Transverse colon (tissue), 4 donors: ENCODE measurements at places on chromosomes 16 and 17.

GRCh38 chr17:65018610-65019316 lies 37.8 kb downstream of the GNA13 start:
- no peak for DNase-seq

GRCh38 chr16:49012961-49013726 lies 268.5 kb downstream of the CBLN1 start:
- peak; percentile 24 for DNase-seq

DNA sequence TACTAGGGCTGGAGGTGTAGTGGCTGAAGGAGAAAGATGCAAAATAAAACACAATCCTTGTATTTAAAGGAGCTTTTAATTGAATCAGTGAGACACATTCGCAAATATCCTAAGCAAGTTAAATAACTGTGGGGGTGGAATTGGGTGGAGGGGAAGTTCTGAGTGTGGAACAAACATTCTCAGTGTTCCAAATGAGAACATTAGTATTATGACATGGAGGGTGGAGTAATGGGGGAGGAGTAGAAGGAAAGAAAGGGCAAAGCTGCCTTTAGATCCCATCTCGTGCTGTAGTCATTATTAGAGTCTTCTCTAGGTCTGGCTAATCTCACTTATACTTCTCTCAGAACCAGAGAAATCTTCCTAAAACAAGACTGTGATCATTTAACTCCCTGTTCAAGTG lies 169.7 kb downstream of the ANKFN1 start:
- DNase-seq = no peak

GRCh38 chr17:77830816-77831473 lies 127.6 kb upstream of the TNRC6C start:
- no peak for DNase-seq

DNA sequence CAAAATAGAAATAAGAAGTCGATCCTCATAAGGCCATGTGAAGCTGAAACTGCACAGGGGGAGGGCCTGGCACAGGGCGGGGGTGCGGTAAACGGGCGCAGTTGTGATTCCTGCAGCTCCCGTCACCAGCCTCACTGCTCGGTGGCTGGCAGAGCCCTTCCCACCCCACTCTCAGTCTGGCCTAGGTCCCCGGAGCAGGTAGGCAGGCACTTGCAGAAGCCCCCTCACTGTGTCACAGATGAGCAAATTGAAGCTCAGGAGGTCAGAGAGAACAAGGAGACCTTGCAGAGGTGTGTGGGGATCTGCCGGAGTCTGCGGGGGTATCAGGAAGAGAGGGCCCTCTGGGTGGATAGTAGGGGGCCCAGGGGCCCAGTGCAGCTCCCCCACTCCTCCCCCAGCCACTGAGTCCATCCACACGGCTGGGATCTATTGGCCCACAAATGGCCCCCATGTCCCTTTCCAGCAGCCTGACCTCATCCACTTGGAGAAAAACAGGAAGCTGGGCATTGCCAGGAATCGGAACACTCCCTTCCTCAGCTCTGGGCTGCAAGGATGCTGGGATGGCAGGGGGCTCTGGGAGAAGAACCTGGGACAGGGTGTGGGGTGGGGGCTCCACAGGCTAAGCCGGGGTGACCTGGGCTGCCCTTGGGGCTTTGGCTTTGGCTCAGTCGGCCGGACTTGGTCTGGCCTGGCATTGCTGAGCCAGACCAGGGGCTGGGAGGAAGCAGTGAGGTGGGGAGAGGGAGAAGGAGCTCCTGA lies 21.4 kb upstream of the MAP3K14 start:
- DNase-seq = peak; percentile 6

DNA sequence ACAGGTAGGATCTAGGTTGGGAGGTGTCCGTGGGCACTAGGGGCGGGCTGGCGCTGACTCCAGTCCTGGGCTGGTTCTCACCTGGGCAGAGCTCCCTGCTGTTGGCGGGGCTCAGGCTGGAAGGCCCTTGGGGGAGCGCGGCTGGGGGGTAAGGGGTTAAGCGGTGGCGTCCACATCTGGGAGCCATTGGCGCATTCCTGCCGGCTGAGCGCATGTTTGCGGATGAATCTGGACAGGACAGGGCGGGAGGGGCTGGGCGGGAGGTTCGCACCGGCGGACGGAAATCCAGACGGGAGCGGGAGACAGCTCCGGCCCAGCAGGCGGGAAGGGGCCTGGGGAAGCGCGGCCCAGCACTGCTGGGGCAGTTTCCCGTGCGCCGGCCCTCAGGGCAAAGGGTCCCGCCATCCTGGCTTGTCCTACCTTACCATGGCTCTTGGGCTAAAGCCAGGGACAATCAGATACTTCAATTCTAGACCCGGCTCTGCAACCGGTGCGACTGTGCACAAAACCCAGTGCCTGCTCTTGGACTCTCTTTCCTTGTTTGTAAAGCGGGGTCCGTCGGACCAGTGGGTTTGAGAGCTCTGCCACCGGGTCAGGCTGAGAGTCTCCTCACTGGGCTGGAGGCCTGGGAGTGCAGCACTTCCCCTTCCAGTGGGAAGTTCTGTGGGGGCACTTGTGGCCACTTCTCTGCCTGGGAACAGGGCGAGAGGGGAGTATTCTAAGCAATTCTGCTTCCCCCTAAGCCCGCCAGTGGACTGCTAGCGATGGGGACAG lies 7.8 kb downstream of the RARA start:
- peak; percentile 72 for DNase-seq
